ENCODE measurements at places on chromosomes 11 and 22.

DNA sequence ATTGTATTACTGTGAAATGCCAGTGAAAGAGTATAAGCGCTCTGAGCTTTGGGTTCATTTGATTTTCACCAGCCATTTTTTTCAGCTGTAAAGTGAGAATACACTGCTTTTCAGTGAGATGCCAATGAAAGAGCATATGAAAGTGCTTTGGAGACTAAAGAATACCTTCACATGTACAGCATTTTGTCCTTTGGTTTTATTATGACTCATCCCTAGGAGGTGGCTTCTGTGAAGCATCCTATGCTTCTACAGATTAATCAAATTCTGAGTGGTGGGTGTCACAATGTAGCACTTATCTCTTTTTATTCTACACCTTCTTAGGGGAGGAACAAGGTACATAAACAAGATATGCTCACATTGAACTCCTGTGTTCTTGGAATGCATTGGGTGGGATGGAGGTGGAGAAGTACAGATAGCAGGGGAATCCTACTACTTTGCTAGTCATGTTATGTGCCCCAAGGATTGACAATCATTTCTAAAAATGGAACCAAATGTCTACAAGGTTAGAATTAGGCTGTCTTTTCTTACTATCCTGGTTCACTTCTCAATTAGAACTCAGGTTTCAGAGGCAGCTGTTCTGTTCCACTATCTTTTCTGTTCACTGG lies 18.7 kb downstream of the TRIM44 start:
- DNase-seq = no peak

DNA sequence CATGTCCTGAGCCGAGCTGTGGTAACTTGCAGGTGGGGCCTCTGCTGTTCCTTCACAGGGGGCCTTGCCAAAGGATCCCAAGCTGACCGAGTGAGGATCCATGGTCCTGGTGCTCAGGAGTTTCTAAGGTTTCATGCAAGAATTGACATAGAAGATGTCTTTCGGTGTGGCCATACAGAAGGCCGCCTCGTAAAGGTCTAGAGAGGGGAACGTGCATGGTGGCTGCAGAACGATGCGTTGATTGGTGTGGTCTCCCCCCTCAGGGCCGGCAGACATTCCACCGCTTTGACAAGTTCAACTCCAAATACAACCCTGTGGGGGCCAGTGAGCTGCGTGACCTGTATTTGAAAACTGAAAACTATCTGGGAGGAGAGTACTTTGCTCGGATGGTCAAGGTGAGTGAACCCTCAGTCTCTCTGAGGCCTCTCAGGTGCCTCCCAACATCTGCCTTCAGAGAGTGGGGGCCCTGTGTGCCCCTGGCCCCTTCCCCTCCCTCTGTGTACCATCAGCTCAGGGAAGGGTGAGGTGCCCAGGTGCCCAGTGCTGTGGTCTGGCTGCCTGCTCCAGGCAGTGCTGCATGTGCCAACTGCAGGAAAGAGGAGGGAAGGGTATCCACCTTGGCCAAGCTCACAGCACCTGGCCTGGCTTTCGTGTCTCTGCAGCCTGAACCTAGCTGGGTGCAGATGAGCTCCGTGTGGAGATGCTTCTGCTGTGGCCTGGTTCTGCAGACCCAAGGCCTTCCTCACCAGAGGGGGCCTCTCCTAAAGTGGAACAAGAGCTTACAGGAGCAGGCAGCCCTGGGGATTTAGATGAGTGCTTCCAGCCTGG lies 39.8 kb downstream of the AMPD3 start:
- DNase-seq = no peak

- DNase-seq = peak; percentile 35
Measured at GRCh38 chr22:45671783-45672563, at the start of gene ATXN10. Gene ATXN10 (plus strand): TSS chr22:45671834. CDS start chr22:45672064, 230 bp downstream.

DNA sequence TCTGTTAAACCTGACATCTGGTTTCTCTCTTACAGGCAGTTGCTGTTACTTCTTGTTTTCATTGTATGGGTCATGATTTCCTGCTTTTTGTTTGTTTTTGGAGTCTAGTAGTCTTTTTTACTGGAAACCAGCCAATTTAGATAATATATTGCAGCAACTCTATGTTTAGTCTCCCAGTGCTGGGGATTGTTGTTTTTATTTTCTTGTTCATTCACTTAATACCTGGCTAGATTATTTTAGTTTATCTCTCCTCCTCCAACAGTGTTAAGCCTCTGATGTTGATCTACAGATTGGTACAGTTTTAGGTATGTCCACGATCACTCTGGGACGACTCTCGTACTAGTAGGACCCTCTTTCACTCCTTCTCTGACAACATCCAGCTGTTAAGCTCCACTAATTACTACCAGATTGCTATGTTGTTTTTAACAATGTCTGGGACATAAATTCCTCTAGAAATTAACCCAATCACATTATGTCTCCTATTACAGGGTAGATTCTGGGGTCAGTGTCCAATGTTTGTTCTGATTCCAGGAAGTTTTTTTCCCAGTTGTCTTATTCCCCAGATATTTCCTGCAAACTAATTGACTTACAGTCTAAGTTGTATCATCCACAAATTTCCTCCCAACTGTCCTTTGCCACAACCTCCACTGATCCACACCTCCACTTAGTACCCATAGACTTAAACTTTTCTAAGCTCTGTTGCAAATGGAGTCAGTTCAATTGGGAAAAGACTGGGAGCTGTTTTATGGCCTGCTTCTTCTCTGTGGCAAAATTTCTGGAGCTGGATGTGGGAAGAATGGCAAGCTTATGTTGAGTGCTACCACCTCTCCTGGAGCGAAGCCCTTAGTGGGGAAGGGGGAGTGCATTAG lies 1280.6 kb upstream of the CNTN5 start:
- no peak for DNase-seq

GRCh38 chr11:70183483-70184176 lies 19.5 kb upstream of the FADD start:
- no peak for DNase-seq

- DNase-seq = no peak
Measured at GRCh38 chr11:80414181-80415165, 973.6 kb upstream of the TENM4 start.

DNA sequence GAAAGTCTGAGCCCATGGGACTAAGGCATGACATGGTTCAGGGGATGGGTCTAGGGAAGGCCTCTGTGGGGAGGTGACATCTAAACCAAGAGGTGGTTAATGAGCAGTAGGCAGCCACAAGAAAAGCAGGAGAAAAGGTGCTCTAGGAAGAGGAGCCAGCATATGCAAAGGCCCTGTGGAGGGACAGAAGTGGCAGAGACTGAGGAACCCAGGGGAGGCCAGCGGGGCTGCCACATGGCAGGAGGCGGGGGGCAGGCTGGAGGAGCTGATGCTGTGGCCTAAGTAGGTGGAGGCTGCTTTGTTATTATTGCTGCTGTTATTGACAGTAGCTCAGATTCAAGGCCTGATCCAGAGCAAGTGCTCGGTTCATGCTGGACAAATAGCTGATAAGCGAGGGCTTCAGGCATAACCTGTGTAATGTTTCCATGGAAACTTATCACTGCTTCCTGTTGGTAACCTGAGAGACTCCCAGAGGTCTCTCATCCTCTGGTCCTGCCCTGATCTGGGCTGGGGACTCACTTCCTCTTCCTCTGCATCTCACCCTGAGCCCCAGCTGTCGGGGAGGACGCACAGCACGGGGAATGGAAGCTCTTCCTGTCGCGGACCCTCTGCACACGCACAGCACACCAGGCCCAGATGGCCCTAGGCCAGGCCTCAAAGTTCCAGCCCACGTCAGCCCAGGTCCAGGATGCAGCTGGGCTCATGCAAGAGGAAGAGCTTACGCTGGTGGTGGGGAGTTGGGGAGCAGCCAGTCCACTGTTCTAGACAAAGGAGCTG lies 75.2 kb upstream of the TP53I11 start:
- DNase-seq = no peak

- no peak for DNase-seq
Measured at GRCh38 chr11:106152824-106153223, 75.4 kb downstream of the AASDHPPT start.

DNA sequence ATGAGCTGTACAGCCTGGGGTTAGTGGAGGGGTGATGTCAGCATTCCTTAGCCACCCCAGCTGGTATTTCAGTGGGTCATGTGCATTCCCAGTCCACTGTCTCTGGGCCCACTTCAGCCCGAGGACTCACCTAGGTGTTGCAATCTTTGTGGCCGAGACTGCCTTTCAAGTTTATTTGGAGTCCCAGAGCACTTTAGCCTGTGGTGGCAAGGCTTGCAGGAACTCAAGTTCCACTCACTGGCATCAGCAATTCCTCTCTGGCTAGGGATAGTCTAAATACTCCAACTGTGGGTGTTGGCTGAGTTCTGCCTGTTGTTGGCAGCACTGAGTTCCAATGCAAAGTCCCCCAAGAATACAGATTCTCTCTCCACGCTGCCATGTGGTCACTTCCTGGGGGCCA lies 191.6 kb upstream of the PGR start:
- DNase-seq = no peak

DNA sequence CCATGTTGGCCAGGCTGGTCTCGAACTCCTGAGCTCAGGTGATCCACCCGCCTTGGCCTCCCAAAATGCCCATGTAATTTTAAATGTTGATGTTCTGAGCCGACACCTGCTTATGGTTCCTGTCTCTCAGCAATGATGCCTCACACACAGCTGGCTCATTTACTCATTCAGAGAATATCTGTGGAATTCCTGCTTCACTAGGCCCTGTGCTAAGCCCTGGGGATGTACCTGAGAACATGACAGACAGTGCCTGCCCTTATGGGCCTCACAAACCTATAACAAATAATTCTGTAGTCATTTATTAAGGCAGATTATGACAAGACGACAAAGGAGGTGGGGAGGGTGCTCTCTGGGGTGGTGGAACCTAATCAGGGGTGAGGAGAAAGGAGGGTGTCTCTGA lies 93.7 kb downstream of the PRR5L start:
- DNase-seq = no peak

DNA sequence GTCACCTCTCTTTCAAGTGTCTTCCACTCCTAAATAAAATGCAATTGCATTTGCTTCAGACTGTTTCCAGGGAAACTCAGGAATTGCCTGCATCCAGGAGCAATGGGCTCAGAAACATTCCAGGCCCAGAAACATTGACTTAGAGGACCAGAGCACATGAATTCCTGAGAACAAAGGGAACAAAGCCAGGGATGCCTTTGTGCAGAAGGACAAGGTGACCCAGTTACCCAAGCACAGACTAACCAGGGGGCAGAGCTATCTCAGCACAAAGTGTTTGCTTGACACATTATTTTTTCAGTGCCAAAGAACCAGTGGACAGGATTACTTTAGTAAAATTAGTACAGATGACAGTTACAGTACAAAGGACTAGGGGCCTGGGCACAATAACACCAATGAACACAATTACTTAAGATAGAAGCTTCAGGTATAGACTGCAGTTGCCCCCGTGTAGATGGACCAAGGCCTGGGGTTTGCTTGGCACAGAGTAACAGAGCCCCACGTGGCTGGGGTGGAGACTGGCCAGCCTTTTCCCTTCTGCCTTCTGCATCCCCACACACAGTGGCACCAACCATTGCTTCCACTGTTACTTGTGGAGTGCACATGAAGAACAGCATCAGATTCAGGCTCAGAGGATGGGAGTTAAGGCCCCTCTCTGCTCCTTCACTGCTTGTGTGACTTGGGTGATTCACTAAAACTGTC lies 500.8 kb downstream of the INSC start:
- DNase-seq = no peak

DNA sequence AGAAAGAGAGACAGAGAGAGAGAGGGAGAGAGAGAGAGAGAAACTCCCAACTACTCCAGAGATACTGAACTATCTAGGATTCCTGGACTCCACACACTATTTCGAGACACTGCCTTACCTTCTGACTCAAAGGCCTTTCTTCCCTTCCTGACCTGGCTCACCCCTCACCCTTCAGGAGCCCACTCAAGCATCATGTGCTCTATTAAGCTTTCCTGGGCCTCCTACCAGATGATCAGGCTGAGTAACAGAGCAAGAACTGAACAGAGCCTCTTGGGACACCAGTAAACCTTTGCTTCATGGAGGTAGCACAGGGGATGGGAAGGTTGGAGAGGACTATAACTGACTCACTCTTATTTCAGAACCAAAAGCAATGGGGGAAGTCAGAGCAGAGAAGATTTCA lies 31.4 kb downstream of the PLEKHA7 start:
- DNase-seq = no peak

GRCh38 chr11:134554106-134554505 lies 142.1 kb upstream of the B3GAT1 start:
- no peak for DNase-seq
